H1 (cell line): ENCODE measurements at places on chromosomes 1 and 21. TPM values are rescaled to one million over a fixed set of nuclear protein-coding genes. Genes with fewer than 3 reads are reported as not detected.

GRCh38 chr21:37932936-37933335 lies 16.7 kb upstream of the KCNJ6 start:
- H3K36me3 ChIP-seq: no peaks in the 10 kb centered on the region
- no peaks in the 10 kb centered on the region for H3K27me3 ChIP-seq
- no peaks in the 10 kb centered on the region for H3K4me1 ChIP-seq
- no peak overlapping the region for H3K4me3 ChIP-seq

- DNase-seq: no peak
- H3K4me1 ChIP-seq: 0 out of 2 replicates have a peak, but pooled peaks cover 3% of the 10 kb centered on the region
- no peak overlapping the region; the same call in 1 of the 2 replicates for H3K27ac ChIP-seq
- no peak overlapping the region for H3K4me3 ChIP-seq
- H3K36me3 ChIP-seq: no peaks in the 10 kb centered on the region
These were observed 15.8 kb downstream of the MYOM3 start for GRCh38 chr1:24096009-24096738.

- peaks cover 6% of the 10 kb centered on the region for H3K4me1 ChIP-seq
- no peak overlapping the region for H3K4me3 ChIP-seq
- no peaks in the 10 kb centered on the region for H3K36me3 ChIP-seq
- no peak overlapping the region for H3K27ac ChIP-seq
These were observed 2.9 kb upstream of the ETNK2 start for GRCh38 chr1:204154568-204155255.

GRCh38 chr1:198291036-198291435 lies 134.2 kb downstream of the NEK7 start:
- H3K36me3 ChIP-seq: no peaks in the 10 kb centered on the region
- H3K27ac ChIP-seq: no peak overlapping the region
- no peaks in the 10 kb centered on the region for H3K27me3 ChIP-seq
- no peaks in the 10 kb centered on the region; the same call in 1 of the 2 replicates for H3K4me1 ChIP-seq
- no peak overlapping the region for H3K4me3 ChIP-seq

- H3K27ac ChIP-seq: no peak overlapping the region
- DNase-seq: no peak
- no peak overlapping the region for H3K4me3 ChIP-seq
- no peaks in the 10 kb centered on the region for H3K36me3 ChIP-seq
- H3K27me3 ChIP-seq: no peaks in the 10 kb centered on the region
These were observed 13.8 kb downstream of the GALNT2 start for GRCh38 chr1:230080822-230081221.

Gene MFSD2A
- total RNA-seq: 25.9 and 26.6 TPM in 2 replicates

Gene A3GALT2
- not detected in 2 replicates for total RNA-seq

Gene CD2
- total RNA-seq: not detected in 2 replicates
